Islet precursor cell (in vitro differentiated cells): ENCODE measurements at places on chromosomes 6 and 20.

- DNase-seq, result no peak
These were observed 660.4 kb upstream of the FLRT3 start for GRCh38 chr20:14997791-14998190.

DNA sequence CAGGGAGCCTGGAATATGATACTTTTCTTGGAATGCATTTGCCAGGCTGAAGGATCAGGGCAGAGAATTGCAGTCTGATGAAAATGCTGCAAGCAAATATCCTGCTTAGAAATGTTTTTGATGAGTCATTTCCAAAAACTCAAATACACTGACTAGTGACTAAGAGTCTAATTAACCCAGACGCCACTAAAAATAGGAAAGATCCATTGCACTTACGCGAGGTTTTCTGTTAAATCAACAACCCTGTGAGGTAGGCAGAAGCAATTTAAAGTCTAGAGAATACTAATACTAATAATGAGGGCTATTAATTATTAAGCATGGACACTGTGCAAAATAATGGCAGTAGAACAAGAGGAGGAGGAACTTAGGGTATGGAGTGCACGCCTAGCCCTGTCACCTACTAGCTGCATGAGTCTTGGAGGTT, 130.1 kb upstream of the DOK5 start:
- no peak for DNase-seq

DNA sequence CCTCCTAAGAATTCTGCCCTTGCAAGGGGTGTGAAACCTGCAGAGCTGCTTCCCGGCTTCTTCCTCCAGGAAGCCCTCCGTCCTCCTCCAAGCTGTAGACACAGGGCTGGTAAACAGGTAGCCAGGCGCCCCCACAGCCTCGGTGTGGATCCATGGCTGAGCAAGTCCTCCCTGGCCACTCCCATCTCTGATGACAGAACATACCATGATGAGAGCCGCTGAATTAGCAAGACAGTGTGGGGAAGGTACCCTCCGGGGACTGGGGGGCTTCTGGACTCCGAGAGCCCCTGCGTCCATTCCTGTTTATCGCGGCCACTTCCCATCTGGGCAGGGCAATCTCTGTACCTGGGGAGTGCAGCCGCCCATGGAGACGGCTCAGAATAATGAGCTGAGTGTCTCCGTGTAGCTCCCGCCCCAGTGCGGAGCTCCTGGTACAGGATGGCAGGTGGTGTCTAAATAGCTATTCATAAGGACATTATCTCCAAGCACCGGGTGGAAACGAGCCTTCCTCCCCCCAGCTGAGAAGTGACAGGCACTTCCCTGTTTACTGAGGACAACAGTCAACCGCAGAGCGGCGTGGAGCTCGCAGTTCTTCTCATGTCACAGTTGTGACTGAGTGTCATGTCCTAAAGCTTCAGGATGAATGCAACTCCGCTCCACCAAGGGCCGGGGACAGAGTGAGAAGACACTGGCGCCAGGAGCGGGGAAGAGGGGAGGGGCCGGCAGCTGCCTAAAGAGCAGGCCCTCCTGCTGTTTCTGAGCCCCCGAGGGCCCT, 22.7 kb upstream of the NTSR1 start:
- no peak for DNase-seq

- no peak for DNase-seq
These were observed 310.8 kb downstream of the QKI start for GRCh38 chr6:163725008-163725941.

- no peak for DNase-seq
These were observed 503.7 kb downstream of the KIF16B start for GRCh38 chr20:16069389-16070010.

DNA sequence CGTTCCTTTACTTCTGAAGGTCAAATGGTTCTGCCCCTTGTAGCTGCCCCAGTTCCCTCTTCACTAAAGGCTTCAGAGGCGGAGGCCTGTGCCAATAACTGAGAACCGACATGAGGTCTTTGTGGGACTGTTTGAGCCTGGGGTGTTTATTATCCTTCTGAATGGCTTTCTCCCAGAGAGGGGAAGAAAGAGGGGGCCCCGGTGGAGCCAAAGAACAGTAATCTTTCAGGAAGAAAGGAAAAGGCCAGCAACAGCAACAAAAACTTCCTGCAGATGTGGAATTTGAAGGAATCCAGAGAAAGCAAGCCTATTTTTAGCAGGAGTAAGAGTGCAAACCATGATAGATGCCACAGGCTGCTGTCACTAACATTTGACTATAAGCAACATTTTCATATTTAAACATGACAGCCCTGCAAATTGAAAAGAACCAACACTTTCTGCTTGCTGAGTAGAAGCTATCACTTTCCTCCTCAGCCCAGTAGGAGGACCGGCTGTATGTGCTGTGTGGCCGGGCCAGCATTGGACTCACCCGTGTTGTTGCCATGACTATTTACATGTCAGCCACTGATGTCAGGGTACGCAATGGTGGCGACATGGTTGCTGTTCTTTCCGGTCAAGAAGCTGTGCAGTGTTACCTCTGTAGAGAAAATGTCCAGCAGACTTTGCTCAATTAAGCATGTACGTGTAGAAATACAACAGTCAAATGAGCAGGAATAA, 121.3 kb downstream of the SOBP start:
- DNase-seq, result no peak

DNA sequence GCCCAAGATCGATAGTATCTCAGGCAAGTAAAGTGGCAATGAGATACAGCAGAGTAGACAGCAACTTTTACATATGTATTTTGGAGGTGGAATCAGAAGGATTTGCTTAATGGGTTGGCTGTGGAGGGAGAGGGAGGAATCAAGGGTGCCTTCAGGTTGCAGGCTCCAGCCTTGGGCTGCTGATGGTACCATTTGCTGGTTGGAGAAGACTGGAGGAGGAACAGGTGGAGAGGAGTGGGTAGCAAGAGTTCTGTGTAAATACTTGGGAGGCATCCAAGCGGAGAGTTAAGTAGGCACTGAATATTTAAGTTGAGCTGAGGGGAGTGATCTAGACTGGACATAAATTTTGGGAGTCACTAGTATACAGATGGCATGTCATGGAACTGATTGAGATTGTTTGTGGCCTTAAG, 5.2 kb downstream of the BICRAL start:
- no peak for DNase-seq

DNA sequence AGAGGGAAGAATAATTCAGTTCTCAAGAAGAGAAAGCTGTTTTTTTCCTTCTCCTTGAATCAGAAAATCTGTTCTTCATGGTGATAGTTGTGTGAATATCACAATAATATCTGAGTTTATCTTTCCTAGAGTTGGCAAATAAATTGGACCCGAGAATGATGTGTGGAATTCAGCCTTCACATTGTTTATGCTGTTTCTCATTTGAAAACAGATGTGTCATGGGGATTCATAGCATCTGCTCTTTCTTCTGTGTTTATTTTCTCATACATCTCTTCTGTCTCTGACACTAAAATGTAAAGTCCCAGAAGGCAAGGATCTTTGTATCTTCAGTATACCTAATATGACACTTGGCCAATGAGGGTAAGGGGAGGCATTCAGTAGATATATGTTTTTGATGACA, 103.6 kb upstream of the SGK1 start:
- DNase-seq, result no peak

DNA sequence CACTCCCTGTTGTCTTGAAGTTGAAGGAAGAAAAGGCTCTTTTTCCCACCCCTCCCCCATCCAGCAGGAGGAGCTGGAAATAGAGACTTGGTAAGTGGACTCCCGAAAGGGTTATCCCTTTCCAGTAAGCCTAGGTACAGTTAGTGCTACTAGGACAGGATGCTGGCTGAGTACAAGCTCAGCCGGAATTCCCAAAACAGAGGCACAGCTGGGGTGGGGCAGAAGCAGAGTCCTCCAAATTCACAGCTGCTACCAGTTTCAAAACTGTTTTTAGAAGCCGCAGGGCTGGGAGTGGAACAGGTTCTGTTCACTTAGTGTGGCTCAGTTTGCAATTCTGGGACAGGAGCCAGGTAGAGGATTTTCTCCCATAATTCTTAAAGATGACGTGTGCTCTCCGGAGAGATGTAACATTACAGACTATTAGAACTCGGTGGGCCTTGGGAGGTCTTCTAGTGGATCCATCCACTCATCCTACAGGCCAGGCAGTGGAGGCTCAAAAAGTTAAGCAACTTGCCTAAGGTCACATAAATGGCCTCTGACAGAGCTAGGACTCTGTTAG, 19.0 kb upstream of the UTRN start:
- DNase-seq, result peak; percentile 88

GRCh38 chr6:168016721-168017525, 19.5 kb downstream of the KIF25 start:
- DNase-seq, result peak; percentile 52

GRCh38 chr6:19440531-19440930, 396.6 kb upstream of the ID4 start:
- no peak for DNase-seq

DNA sequence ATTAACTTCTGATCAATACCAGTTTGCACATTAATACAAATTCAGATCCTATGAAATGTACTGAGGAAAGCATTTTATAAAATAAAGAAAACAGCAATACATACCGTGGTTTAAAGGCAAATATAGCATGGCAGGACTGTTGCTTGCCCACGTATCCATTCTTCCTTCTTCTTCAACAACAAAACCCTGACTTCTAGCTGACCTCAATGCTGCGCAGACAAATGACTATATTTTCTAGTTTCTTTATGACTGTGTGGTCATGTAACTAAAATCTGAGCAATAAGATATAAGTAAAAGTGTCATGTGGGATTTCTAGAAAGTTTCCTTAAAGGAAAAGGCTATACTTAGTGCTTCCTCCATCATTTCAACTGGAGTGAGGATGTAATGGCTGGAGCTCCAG, 85.0 kb downstream of the CDC40 start:
- no peak for DNase-seq
